Naive thymus-derived CD4-positive, alpha-beta T cell (primary cell): ENCODE measurements at places on chromosomes 6 and 20. TPM values are rescaled to one million over a fixed set of nuclear protein-coding genes. Genes with fewer than 3 reads are reported as not detected.

Gene DEF6
- total RNA-seq: 250 TPM

Gene LGSN
- total RNA-seq: not detected

Gene ELOVL5
- 66.6 TPM for total RNA-seq

Gene C6orf141
- not detected for total RNA-seq

Gene CYP39A1
- not detected in 2 replicates for total RNA-seq

Gene NECAB3
- 19.5 TPM for total RNA-seq
